Right renal pelvis (tissue), 4 donors: ENCODE measurements at places on chromosomes 2 and 18. TPM values are rescaled to one million over a fixed set of nuclear protein-coding genes. Genes with fewer than 3 reads are reported as not detected.

Gene PRSS56
- not detected for polyA plus RNA-seq

Gene CCDC195
- polyA plus RNA-seq: not detected

DNA sequence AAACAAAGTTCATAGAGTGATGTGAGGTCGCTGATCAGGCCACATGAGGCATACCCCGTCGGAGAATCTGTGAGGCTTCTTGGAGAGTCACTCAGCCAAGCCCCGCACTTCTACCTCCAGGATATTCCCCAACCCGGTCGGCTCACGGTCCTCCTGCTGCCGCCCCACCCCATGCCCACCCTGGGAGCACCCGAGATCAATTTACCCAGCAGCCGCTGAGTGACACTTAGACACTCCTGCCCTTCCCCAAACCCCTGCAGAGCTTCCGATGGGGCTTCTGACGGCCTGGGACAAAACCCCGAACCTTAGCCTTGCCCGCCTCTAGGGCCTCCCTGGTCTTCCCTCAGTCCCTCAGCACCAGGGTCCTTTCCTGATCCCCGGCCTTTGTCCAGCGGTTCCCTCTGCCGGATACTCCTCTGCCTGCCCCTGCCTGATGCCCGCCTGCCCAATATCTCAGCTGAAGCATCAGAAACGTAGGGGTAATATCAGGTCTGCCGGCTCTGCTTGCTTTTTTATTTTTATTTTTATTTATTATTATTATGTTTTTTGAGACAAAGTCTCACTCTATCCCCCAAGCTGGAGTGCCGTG is 18.9 kb upstream of the OTOS start:
- DNase-seq: no peak

GRCh38 chr2:142545036-142545435 is 332.4 kb upstream of the KYNU start:
- no peak for DNase-seq

- DNase-seq: no peak
These were observed 11.1 kb downstream of the SLC8A1 start for GRCh38 chr2:40440835-40441234.

GRCh38 chr2:211881449-211881848 is 657.2 kb downstream of the ERBB4 start:
- DNase-seq: no peak

- DNase-seq: no peak
These were observed 22.5 kb upstream of the REL start for GRCh38 chr2:60858897-60859311.

- DNase-seq: no peak
These were observed 14.2 kb upstream of the TRAF3IP1 start for GRCh38 chr2:238305965-238306671.

- DNase-seq: no peak
These were observed 292.0 kb downstream of the GBX2 start for GRCh38 chr2:235876099-235876679.

GRCh38 chr2:110796716-110797301 is 64.4 kb downstream of the ACOXL start:
- no peak for DNase-seq

DNA sequence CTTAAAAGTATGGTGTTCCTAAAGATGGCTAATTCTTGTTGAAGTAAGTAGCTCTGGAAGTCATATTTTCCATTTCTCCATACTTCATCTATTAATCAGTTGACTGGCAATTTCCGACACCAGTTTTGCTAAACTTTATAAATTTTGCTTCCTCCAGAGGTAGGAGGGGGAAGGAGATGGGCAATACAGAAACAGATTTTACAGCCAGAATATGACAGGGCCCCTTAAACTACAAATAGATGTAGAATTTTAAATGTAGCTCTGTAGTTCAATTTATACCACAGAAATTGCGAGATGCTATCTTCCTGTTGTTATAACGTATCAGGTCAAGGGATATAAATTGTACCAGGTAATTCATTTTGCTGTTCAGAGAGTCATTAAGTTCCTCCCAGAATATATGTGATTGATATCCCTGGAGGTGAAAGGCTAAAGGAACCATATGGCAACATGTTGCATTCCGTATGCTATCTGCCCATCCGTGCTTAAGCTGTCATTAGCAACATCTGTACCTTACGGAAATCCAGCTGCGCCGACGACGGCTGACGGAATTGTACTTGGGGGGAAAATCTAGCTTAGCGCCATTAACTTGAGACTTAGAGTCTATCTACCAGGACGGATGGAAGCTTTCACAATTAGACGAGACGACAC is 8.4 kb upstream of the NR4A2 start:
- no peak for DNase-seq
